ENCODE measurements at places on chromosomes 11 and 22. TPM values are rescaled to one million over a fixed set of nuclear protein-coding genes. Genes with fewer than 3 reads are reported as not detected.

- peak; percentile 61 for DNase-seq
These were observed 9.5 kb downstream of the C1QTNF6 start for GRCh38 chr22:37178350-37179125.

- no peak for DNase-seq
These were observed 37.4 kb downstream of the SCUBE1 start for GRCh38 chr22:43305806-43306205.

- DNase-seq = no peak
These were observed 7.3 kb downstream of the SERGEF start for GRCh38 chr11:18005376-18006129.

DNA sequence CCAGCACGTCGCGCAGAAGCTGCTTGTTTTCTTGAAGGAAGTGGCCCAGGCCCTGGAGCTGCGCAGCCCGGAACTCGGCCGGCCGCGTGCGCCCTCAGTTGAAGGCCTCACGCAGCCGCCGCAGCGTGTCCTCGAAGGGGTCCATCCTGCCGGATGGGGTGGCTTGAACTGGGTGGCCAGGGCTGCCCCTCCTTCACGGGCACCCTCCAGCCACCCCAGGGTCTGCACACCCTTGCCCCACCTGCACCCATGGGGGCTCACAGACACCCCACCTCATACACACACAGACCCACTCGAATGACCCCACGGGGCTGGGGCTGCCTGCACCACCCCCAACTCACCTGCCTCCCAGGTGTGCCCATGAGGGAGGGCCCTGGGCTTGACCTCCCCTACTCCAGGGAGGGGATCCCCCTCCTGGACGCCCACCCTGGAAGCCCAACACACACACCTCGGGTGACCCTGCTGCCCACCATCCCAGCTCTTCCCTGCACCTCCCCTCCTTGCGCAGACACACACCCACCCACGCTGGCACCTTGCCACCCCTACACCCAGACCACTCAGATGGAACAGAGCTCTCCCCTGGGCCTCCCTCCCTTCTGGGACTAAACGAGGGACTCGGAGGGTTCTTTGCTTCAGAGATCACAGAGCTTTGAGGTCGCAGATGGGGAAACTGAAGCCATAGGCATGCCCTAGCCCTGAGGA, 6.8 kb downstream of the ALDH3B2 start:
- DNase-seq = no peak

- no peak for DNase-seq
These were observed 95.9 kb downstream of the FBXO7 start for GRCh38 chr22:32570501-32570900.

DNA sequence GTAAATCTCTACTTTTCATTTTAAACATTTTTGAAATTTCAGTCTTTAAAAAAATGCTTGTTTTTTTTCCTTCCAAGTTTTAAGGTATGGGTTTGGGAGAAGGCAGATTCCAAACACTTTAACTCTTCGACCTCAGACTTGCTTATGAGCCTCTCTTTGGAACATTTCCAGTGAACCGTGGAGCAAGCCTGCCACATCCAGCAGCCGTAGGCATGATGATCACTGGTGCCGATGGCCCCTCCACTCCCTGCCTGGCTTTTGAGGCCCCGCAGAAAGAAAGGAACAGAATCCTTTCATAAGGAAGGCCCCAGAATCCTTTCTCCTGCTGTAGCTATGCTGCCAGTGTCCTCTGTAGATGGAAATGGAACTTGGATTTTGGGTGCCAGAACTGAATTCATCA, 50.7 kb downstream of the BMAL1 start:
- DNase-seq = no peak

DNA sequence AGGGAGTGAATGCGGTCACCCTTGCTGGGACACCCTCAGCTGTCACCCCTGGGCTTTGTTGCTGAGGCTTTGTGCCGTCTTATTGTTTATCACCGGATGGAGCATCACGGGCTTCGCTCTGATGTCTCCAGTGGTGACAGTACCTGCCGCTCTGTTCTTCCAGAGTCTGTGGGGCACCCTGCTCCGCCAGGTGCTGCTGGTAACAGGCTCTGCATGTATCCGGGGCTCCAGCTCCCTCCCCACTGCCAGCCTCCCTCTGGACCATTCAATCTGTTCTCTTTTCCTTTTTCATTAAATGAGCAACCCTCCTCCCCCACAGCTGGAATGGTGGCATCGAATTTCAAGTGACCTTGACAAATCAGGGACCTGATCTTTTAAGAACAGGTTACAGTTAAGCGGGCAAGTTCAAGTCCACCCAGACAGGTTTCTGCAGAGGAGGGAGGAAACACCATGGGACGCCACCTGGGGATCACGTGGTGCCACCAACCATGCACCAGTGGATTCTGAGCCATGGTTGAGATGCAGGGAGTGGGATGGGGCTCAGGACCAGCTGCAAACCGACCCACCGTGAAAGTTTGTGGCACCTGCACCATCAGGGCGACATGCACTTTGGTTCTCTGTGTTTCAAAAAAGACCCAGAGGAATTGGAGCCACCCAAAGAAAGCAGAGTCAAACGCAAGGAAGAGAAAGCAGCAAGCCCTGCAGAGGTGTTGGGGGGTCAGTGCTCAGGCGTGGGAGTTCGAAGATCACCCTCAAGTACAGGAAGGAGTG, 89.3 kb downstream of the BCR start:
- no peak for DNase-seq

GRCh38 chr11:11171854-11172253, 181.2 kb downstream of the CSNK2A3 start:
- no peak for DNase-seq

DNA sequence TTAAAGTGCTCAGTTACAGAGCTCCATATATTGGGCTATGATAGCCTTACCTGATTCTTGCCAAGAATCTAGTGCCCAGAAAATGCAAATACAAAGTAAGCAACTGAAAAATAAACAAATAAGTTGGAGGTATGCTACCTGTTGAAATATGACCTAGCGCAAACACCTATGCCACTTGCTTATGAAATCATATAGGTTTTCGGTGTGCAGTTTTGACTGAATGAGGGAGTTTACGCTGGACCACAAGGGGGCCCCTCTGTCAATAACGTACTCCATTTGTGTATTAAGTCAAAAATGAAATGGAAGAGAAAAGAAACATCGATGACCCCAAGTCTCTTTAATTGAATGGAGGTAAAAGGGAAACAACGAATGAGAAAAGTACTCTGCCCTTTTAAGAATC, 84.9 kb upstream of the TRIM77 start:
- DNase-seq = no peak

DNA sequence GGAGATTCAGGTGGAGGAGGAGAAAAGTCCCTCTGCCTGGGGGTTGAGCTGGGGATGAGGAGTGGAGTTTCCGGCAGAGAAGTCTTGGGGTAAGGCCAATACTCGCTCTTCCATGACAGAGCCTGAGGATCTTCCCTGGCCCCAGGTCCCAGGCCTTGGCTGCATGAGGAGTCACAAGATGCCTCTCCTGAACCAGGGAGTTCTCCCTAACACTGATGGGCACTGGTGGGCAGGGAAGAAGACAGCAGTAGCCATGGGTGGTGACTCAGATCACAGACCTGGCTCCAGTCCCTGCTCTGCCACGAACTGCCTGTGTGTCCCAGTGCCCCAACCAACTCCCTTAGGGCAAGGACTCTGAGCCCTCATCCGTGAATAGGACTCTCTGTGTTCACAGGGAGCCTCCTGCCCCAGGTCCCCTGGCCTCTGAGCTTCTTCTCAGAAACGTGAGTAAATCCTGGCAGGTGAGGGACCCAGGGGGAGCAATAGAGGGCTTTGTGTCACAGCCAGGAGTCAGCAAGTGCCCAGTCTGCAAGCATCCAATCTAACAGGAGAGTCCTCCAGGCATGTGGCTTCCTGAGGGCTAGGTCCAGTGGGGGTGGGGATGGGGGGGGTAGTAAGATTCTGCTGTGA, 45.5 kb upstream of the FTH1 start:
- DNase-seq = no peak

GRCh38 chr11:116148645-116149044, 624.1 kb downstream of the BUD13 start:
- DNase-seq = no peak

DNA sequence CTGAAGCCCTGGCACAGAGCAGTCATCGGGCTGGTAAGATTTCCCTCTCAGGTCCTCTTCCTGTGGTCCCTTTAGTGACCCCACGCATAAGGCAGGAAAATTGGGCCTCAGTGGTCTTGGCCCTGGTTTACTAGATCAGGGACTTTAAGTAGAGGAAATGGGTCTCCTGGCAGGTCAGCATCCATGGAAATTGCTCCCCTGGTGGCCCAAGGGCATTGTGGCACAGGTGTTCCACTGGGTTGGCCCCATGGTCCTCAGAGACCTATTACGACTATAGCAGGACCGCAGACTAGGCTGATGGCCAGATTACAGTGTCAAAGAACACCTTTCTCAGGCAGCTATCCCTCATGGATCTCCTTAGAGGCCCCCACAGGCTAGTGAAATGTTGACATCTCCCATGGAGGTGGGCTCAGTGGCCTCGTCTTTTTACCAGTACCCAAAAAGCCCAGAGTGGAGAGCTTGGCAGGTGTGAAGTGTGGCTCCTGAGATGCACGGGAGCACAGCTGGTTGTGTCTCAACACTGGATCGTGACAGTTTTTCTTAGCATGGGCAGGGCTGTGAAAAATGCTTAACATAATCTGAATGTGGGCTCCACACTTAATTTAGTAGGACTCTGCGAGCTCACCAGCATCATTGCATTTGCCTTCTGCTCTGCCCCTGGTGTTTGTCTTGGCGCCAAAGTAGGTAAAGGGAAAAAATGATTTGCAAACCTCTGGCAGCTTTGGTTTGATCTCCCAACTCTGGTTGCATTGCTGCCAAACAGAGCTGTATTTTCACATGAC, 74.2 kb downstream of the ZBTB16 start:
- no peak for DNase-seq

- DNase-seq = no peak
These were observed 20.9 kb downstream of the TRIM29 start for GRCh38 chr11:120116966-120117365.

DNA sequence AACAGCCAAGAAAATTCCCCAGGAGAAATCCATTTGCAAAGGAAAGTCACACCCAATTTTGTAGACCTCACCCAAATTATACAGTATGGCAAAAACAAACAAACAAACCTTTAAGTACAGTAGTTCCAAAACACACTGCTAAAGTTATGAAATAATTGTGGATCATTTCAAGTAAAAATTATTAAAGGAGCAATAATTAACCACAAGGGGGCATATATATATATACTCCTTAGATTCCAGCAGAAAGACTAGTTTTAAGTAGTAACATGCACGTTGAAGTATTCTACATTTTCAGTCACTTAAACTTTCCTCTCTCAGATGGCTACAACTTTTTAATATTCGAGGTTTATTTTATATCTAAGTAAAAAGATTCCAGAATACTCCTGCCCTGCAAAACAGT, 26.8 kb downstream of the RNF141 start:
- no peak for DNase-seq

- no peak for DNase-seq
These were observed 83.1 kb downstream of the VPREB1 start for GRCh38 chr22:22327723-22328122.

DNA sequence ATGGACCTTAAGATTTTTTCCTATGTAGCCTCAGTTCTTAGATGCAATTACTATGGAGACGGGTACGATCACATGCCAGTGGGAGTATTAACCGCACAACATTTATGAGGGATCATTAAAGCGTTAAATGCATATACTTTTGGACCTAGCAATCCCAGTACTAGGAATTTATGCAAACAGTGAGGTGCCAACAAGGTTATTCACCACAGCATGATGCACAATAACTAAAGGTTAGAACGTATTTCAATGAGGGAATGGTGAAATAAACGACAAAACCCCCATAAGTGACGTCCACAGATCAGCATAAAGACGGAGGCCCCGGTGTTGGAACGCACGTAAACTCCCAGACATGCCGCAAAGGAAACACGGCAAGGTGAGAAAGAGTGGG, 539 bp downstream of the SIRT3 start:
- no peak for DNase-seq

- no peak for DNase-seq
These were observed 27.6 kb downstream of the RIBC2 start for GRCh38 chr22:45441138-45441537.

Gene RAB38
- 10.9 TPM for total RNA-seq

Gene APOBEC3C
- total RNA-seq = 27.8 TPM

Gene RAB39A
- 3.1 TPM for total RNA-seq

Gene SCGB2A2
- not detected for total RNA-seq

Gene TMA7B
- 1.4 TPM for total RNA-seq

Gene NPAS4
- not detected for total RNA-seq

Gene RNF169
- total RNA-seq = 21.2 TPM

Gene LIF
- total RNA-seq = 3.1 TPM
